HAP-1 (cell line): ENCODE measurements at places on chromosomes 3 and 15.

DNA sequence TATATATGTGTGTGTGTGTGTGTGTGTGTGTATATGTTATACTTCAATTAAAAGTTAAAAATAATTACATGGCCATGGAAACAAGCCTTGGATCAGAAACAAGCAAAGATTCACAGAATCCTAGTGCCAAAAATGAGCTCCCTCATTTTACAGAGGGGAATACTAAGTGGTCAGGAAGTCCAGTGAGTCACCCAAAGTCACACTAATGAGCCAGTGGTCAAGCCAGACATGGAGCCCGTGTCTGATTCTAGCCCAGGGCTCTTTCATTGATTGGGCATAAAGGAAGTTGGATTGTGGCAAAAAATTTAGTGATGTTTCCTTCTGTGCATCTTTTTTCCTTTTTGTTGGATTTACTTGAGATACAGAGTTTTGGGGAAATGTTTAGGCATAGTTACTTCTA is 152.5 kb upstream of the NPHP3 start:
- DNase-seq: no peak

GRCh38 chr15:43133430-43134156 is at the start of gene TMEM62:
Gene TMEM62, plus strand, starts transcription at chr15:43133586. Its CDS starts 217 bp downstream, at chr15:43133803.
- DNase-seq: peak; percentile 85

GRCh38 chr15:101187820-101188636 is 63.8 kb downstream of the CHSY1 start:
- no peak for DNase-seq

DNA sequence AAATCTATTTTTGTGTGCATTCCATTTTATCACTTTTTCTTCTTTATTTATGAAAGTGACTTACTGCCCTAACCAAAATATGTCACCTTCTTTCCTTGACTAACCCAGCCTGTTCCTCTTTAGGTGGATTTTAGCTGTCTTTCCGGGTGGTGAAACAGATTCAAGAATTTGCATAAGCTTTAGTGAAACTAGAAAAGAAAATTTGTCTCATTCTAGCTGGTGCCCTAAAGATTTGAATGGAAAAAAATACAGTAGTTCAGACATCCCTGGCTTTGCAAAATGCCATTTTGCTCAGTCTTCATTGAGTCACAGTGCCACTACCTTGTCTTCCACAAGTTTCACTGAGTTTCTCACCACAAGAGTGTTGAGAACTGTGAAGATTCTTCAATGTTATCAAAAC is 28.2 kb upstream of the CCDC50 start:
- no peak for DNase-seq

GRCh38 chr3:118228151-118228550 is 806.5 kb downstream of the IGSF11 start:
- no peak for DNase-seq

- DNase-seq: no peak
These were observed 172.0 kb downstream of the UNC13C start for GRCh38 chr15:54150255-54150654.
